ENCODE measurements at places on chromosomes 6 and 20. TPM values are rescaled to one million over a fixed set of nuclear protein-coding genes. Genes with fewer than 3 reads are reported as not detected.

The EEF1A2 gene
- total RNA-seq: 454 TPM

DNA sequence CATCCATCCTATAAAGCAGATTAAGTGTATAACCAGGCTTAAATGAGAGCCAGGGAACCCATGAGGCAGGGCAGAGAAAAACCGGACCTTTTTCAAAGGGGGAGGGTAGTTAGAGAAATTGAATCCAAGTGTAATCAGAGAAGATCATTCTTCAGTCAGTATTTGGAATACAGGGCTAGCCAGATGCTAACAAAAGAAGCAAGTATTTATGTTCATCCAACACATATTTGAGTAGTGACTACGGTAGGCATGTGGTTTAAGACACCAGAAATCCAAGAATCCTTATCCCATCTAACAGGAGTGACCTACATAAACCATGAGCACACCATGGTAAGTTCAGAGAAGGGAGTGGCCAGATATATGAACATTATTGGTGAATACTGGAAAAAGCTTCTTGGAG is 46.8 kb upstream of the FAM83C start:
- no peak for DNase-seq
- no peaks in the 10 kb centered on the region for H3K36me3 ChIP-seq
- H3K27ac ChIP-seq: no peak overlapping the region

GRCh38 chr20:62622877-62623487 is 19.3 kb upstream of the SLCO4A1 start:
- DNase-seq: no peak
- no peaks in the 10 kb centered on the region for H3K36me3 ChIP-seq
- peak overlapping the region; percentile 100 for H3K27ac ChIP-seq
- no peaks in the 10 kb centered on the region for H3K27me3 ChIP-seq

DNA sequence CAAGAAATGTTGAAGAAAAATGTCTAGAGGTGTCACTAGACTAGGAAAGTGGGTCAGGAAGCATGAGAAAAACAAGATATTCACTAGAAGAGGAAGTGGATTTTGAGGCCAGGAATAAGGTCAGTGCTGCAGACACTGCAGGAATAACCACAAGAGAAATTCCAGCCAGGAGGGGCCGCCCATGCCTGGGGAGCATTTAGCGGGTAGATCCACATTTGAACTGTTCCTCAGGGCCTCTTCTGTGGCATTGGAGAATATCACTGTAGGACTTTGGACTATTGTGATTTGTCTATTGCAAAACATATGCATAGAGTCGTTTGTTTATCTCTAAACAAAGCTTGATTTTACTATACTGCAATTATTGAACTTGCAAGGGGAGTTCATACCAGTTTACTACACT is 49.6 kb upstream of the CCDC28A start:
- H3K27me3 ChIP-seq: no peaks in the 10 kb centered on the region
- no peaks in the 10 kb centered on the region for H3K36me3 ChIP-seq
- H3K4me1 ChIP-seq: peaks cover 28% of the 10 kb centered on the region
- no peak overlapping the region for H3K4me3 ChIP-seq
- peak; percentile 28 for DNase-seq

DNA sequence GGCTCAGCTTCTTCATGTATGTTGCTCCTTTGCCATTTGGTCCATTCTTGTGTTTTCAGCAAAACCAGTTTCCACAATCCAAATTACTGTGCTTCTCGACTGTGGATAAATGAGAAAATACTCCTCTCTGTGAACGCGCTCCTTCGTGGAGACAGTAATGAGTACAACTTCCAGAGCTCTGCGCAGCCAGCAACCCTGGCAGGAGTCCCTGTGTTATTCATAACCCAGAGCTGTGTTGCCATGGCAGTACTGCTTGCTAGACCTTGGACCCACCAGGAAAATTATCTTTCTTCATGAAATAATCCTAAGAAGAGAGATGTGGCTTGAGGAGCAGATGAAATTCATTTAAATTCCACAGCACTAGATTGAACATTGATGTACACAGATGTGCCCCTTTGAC is 73.7 kb downstream of the SLC22A3 start:
- DNase-seq: no peak
- H3K27me3 ChIP-seq: no peaks in the 10 kb centered on the region
- H3K4me3 ChIP-seq: no peak overlapping the region
- no peaks in the 10 kb centered on the region for H3K36me3 ChIP-seq
- H3K27ac ChIP-seq: no peak overlapping the region
- H3K4me1 ChIP-seq: peaks cover 10% of the 10 kb centered on the region

- no peak overlapping the region for H3K27ac ChIP-seq
- H3K4me1 ChIP-seq: no peaks in the 10 kb centered on the region
- H3K36me3 ChIP-seq: no peaks in the 10 kb centered on the region
- no peaks in the 10 kb centered on the region for H3K27me3 ChIP-seq
- DNase-seq: no peak
- H3K4me3 ChIP-seq: no peak overlapping the region
Observed at GRCh38 chr20:32527447-32528055, 57.6 kb downstream of the NOL4L start.

The MTFR2 gene
- total RNA-seq: 13.2 TPM

DNA sequence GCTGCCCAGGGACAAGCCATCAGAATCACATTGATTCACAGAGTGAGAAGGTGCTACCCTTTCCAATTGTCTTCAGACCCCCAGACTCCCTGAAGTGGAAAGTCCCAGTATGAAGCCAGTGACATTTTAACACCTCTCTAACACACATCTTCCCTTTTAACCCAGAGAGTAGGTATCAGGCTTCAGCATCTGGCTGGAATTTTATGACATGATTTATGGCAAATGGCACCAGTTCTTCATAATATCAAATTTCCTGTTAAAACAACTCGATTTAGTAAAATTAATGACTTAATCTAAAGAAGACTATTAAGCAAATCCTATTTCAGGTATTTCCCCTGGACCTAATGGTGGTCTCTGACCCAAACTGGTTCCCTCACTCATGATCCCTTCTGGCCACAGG is 25.0 kb downstream of the KCNB1 start:
- H3K27me3 ChIP-seq: 0 out of 2 replicates have a peak, but pooled peaks cover 10% of the 10 kb centered on the region
- DNase-seq: no peak
- H3K36me3 ChIP-seq: no peaks in the 10 kb centered on the region
- H3K4me1 ChIP-seq: no peaks in the 10 kb centered on the region
- no peak overlapping the region for H3K27ac ChIP-seq
- H3K4me3 ChIP-seq: no peak overlapping the region

The CAGE1 gene
- total RNA-seq: 0.20 TPM

GRCh38 chr6:96613291-96613999 is 50.5 kb downstream of the FHL5 start:
- no peak overlapping the region for H3K27ac ChIP-seq
- H3K4me1 ChIP-seq: no peaks in the 10 kb centered on the region
- no peak for DNase-seq

The PRSS16 gene
- 14.5 TPM for total RNA-seq

Data from HCT116 (cell line).